ENCODE measurements at places on chromosomes 6 and 20.

DNA sequence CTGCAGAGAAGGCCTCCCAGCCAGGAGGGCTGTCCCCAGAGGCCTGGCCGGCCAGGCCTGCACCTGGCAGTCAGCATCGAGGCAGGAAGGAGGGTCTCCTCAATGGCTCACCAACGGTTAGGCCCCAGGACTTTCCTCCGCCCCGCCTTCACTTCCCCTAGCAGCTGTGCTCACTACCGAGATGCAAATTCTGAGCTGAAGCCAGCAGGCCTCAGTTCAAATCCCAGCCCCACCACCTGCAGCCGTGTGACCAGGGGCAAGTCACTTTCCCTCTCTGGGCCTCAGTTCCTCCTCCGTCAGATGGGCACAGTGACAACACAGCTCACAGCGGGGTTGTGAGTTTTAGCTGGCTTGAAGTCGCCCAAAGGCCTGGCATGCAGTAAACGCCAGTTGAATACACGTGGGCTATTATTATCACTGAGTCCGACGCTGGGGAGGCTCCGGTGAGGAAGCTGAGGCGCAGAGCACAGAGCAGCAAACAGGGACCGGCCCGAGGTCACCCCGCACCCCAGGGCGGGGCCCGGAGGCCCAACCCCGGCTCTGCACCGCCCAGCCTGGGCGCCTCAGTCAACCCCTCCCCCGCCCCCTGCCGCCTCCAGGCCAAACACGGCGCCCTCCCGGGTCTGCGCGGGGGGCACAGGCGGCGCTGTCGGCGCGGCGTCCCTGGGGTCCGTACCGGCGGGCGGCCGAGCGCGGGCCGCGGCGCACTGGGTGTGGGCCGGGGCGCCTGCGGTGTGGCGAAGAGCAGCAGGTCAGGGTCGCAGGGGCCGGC is 671 bp downstream of the E2F1 start:
- no peak for DNase-seq

- DNase-seq = no peak
These were observed 136.2 kb downstream of the GMPR start for GRCh38 chr6:16374461-16375200.

DNA sequence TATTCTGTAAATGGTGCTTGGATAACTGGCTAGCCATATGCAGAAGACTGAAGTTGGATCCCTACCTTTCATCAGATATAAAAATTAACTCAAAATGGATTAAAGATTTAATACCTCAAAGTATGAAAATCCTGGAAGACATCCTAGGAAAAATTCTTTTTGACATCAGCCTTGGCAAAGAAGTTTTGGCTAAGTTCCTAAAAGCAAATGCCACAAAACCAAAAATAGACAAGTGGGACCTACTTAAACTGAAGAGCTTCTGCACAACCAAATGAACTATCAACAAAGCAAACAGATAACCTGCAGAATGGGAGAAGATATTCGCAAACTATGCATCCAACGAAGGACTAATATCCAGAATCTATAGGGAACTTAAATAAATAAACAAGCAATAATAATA is 60.3 kb upstream of the RIPPLY2 start:
- no peak for DNase-seq

DNA sequence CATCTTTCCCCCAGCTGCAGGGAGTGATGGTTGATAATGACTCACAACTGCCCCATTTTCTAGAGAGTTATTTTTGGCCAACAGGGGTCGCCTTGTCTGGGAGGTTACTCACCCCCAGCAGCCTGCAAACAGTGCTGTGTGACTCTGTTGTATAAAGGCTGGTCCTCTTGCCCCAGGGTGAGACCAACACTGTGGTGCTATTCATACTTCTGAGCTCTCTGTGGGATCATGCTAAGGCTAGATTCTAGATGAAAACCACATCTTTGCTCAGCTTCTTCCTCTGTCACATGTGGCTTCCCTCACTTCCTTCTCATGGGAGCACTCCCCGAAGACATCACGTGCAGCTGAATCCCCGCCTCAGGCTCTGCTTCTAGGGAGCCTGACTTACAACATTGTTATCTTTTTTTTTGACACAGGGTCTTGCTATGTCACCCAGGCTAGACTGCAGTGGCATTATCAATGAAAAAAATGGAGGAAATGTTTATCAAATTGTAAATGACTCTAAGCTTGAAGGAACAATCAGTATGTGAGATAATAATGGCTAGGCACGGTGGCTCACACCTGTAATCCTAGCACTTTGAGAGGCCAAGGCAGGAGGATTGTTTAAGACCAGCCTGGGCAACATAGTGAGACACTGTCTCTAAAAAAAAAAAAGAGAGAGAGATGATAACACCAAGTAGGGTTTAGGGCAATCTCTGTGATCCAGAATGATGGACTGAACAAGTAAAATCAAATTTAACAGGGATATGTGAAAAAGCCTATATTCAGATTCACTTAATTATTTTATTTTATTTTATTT is 55.7 kb upstream of the SLC23A2 start:
- no peak for DNase-seq

GRCh38 chr6:31797588-31797987 is 2.0 kb upstream of the VARS1 start:
- no peak for DNase-seq

DNA sequence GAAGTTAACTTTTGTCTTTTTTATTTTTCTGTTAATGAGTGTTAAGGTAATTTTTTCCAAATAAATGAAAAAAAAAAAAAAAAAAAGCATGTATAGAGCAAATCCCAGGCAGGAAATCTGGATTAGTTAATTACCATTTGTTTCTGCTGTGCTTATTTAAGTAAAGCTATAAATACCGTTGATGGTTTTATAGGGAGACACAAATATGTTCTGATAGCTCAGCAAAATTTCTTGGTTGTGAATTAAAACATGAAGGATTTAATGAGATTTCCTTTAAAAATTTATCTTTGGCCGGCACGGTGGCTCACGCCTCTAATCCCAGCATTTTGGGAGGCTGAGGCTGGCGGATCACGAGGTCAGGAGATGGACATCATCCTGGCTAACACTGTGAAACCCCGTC is 189.4 kb downstream of the CD109 start:
- DNase-seq = no peak

DNA sequence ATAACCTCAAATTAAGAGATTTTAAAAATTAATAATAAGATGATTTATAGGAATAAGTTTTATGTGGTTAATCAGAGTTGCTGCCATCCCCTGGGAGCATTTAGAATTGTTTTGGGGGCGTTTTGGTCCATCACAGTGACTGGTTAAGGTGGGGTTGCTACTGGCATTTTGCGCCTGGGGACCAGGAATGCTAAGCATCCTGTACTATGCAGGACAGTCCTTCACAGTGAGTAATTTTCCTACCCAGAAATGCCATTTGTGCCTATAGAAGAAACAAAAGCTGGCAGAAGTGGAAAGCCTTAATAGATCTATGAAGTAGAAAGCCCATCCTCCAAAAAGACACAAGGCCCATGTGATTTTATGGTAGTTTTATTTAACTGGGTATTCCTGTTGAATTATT is 118.0 kb downstream of the ANKS1A start:
- no peak for DNase-seq

DNA sequence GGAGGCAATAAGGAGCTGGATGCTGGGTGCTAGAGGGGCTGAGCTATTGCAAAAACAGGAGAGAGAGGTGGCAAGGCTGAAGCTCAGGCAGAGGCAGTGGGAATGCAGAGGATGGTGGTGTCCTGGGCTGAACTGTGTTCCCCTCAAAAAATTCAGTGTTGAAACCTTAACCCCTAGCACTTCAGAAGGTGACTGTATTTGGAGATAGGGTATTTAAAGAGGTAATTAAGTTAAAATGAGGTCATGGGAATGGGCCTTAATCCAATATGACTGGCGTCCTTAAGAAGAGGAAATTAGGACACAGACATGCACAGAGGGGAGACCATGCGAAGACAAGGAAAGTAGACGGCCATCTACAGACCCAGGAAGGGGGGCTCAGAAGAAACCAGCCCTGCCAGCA is 11.5 kb upstream of the MMP9 start:
- no peak for DNase-seq

Data from astrocyte of the cerebellum (primary cell).